ENCODE measurements at places on chromosomes 16 and 17. TPM values are rescaled to one million over a fixed set of nuclear protein-coding genes. Genes with fewer than 3 reads are reported as not detected.

Gene RHBDL3
- polyA plus RNA-seq: 0.17 TPM

GRCh38 chr16:56980792-56981724 lies 8.3 kb upstream of the NLRC5 start:
- no peaks in the 10 kb centered on the region for H3K27me3 ChIP-seq
- H3K36me3 ChIP-seq: peaks cover 4% of the 10 kb centered on the region
- no peaks in the 10 kb centered on the region for H3K4me1 ChIP-seq
- DNase-seq: no peak
- H3K4me3 ChIP-seq: no peak overlapping the region
- no peak overlapping the region for H3K27ac ChIP-seq

DNA sequence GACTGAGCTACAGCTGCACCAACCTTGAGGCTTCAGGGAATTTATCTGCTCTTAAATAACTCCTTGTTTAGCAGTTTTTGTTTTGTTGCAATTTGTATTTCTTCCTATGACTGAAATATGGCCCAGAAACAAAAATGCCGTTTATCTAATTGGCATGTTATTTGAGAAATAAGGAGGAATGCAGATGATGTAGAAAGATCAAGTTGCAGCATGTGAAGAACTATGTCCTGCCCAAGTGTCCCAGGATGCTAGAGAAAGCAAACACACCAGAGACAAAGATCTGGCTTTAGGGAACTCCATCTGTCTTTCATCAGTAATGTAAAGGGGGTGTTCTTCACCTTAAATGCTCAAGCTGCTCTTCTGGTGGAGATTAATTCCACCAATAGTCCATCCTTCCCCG lies 29.7 kb downstream of the USP31 start:
- peaks cover 4% of the 10 kb centered on the region for H3K4me1 ChIP-seq
- no peak overlapping the region for H3K4me3 ChIP-seq
- no peak for DNase-seq
- H3K27ac ChIP-seq: no peak overlapping the region
- H3K36me3 ChIP-seq: no peaks in the 10 kb centered on the region

Gene LONP2
- polyA plus RNA-seq: 26.9 TPM

Gene FA2H
- polyA plus RNA-seq: 3.5 TPM

DNA sequence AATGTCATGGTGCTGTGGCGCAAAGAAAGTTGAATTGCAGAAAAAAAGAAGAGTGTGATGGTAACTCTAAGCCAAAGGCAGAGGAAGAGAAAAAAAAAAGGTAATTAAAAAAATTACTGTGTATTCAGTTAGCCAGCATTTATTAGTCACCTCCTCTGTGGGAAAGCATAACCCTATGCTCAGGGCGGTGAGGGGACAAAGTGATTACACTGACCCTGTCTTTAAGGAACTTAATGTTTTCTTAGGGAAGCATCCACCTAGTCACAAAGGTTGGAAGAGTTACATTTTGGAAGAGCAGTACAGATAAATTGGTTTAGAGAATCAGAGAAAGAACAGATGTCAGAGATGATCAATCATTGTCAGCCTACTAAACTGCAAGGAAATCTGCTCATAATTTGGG lies 410.3 kb downstream of the CDH11 start:
- no peak overlapping the region for H3K27ac ChIP-seq
- H3K27me3 ChIP-seq: no peaks in the 10 kb centered on the region
- no peaks in the 10 kb centered on the region for H3K36me3 ChIP-seq
- H3K4me1 ChIP-seq: no peaks in the 10 kb centered on the region

Gene KRT24
- 0.05 TPM for polyA plus RNA-seq
